Left renal cortex interstitium (tissue), 4 donors: ENCODE measurements at places on chromosomes 2 and 18.

- no peak for DNase-seq
These were observed 20.6 kb upstream of the HAAO start for GRCh38 chr2:42812899-42813479.

DNA sequence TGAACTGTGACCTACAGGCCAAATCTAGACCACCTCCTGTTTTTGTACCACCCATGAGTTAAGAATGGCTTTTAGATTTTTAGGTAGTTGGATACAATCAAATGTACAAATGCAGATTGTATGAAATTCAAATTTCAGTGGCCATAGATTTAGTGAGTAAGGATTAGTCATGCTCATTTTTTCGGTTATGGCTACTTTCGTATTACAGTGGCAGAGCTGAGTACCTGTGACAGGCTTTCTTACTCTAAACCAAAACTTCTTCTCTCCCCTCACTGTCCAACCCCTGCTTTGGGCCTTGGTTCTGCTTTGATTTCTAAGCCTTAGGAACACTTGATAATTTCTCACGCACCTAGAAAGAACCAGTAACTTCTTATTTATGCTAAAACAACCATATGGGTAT lies 82.1 kb downstream of the CDC42EP3 start:
- no peak for DNase-seq

- no peak for DNase-seq
These were observed 60.1 kb downstream of the GBX2 start for GRCh38 chr2:236107942-236108625.

GRCh38 chr2:196750291-196750923 lies 49.1 kb downstream of the GTF3C3 start:
- no peak for DNase-seq

GRCh38 chr18:44713435-44713834 lies 32.7 kb downstream of the SETBP1 start:
- no peak for DNase-seq

DNA sequence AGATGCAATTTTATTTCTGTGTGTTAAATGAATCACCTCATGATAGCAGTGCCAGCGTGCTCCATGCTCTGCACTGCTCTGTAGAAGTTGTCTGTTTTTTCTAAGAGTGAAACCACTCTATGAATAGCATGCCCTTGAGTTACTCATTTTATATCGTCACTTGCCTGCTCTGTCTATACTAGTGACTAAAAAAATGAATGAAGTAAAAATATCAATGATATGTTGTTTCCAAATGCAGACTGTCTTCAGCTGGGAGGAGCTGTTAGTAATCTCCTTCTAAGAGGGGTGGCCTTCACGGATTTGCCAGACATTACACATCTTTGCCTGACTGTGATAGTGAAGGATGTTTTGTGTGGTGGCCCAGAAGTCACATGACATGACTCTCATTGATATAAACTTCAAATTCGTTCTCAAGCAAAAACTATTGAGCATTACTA lies 852.1 kb downstream of the CNTNAP5 start:
- no peak for DNase-seq

DNA sequence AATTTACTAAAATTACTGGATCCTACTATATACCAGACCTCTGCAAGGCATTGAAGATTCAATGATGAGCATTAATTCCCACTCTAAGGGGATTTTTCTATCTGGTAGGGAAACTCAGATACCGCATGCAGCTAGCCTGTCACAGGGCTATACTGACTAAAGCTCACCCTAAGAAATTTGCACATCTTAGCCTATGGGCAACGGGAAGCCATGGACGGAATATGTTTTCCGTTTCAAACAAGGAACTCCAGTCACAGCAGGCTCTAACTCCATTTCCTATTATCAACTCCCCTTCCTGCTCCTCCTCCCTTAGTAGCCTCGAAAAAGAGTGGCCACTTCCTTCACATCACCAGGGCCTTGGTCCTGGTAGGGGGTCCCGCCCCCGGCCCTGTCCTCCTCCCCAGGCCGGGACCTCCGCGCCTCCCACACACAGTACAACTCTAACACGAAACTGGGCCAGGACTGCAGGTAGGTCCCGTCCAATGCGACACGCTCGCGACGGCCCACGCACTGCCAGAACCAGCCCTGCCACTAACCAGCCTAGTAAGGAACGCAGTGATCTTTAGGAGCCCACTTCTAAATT lies 659 bp upstream of the COX5B start:
- DNase-seq = peak; percentile 19

- DNase-seq = no peak
These were observed 222.7 kb downstream of the CD226 start for GRCh38 chr18:69725009-69725408.

DNA sequence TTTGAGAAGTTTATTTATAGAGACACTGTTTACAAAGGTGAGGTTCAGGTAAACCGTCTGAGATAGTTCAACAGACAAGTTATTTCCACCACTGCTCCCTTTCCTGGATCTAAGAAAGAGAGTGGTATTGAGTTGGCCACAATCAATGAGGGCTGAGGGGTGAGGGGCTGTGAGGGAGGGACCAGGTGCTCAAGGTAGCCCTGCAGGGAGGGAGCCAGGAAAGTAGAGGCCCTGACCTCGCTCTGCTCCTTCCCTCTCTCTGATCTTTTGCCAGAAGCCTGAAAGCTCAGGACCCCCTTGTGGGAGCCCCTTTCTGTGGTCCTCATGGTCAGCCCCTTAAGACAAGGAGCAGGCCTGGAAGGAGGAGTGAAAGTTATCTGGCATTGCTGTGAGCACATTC lies 29.8 kb downstream of the COL4A3 start:
- no peak for DNase-seq

GRCh38 chr2:61109291-61109690 lies 43.6 kb downstream of the SANBR start:
- DNase-seq = no peak

DNA sequence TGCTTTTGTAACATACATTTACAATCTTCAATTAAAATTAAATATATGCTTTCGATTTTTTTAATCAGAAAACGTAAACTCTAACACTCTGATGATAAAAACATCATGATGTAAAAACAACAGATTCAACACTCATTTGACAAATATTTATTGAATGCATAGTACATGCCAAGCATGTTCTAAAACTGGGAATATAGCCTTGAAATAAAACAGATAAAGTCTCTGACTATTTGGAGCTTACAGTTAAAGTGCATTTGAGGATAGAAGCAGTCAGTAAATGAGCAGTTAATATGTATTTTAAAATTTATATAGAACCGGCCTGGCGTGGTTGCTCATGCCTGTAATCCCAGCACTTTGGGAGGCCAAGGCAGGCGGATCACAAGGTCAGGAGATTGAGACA lies 47.8 kb downstream of the TMX3 start:
- no peak for DNase-seq

- DNase-seq = peak; percentile 13
These were observed 34.1 kb downstream of the SOCS6 start for GRCh38 chr18:70322928-70323327.

- DNase-seq = no peak
These were observed 96.5 kb downstream of the XIRP2 start for GRCh38 chr2:166984797-166985196.

GRCh38 chr2:2672249-2672648 lies 341.2 kb upstream of the MYT1L start:
- no peak for DNase-seq

DNA sequence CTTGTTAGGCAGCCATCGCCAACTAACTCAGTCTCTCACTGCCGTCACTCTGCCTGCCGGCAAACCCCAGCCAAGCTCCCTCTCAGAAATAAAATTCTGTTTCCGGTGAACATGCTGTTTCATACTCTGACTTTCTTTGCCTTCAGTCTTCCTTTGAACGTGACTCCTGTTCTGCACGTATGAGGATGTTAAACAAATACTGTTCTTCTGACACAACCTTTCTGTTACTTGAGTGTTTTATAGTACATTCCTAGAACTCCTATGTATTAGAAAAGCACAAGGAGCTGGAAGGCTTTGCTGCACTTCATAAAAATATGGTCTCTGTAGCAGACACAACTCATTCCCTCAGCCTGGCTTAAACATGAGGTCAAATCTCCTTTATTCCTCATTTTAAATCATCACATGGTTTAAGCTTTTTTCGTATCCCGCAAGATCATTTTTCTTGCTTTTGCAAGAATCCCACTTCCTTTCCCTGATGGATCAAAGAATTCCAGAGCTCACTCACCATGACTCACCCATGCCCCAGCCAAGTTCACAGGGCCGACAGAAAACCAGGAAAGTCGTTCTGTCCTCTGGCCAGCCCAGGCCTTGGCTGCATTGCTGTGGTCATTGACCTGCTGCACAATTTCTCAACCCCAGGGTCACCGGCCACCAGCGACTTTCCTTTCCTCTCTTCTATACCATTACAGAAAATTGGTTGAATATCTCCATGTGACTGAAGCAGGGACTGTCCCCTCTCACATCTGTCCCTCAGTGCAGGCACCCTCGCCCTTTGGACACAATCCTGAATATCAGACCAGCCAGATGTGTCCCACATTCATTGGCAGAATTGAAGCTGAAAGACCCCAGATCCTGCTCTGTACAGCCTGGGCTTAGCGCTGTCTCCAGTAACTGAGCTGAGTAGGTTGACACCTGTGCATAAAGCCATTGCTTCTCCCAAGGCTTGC lies 183.1 kb upstream of the ARL4C start:
- no peak for DNase-seq

- no peak for DNase-seq
These were observed 7.7 kb upstream of the ARID5A start for GRCh38 chr2:96528700-96529375.

GRCh38 chr2:98020992-98021713 lies 25.4 kb upstream of the TMEM131 start:
- no peak for DNase-seq

- DNase-seq = no peak
These were observed 41.6 kb upstream of the RAB31 start for GRCh38 chr18:9666548-9666947.

DNA sequence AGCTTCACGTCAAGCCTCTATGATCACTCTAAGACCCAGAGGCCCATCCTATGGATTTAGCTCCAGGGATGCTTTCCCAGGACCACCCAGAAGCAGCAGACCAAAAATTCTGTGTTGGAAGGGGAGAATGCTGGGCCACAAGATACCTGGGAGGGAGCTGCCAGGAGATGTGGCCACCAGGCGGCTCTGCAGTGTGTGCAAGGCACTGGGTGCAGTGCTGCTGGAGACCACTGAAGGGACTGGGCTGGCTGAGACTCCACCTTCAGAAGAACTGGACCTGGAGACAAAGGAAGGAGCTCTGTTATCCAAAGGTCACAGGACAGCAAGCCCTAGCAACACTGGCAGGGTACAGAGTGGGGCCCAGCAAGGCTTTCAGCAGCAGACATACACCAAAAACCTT lies 34.0 kb downstream of the KANSL3 start:
- DNase-seq = no peak

GRCh38 chr2:33131749-33132148 lies 185.0 kb downstream of the LTBP1 start:
- no peak for DNase-seq

- no peak for DNase-seq
These were observed 282.0 kb downstream of the DPP10 start for GRCh38 chr2:114724454-114724853.

- DNase-seq = peak; percentile 80
These were observed 78.8 kb upstream of the ATP8B1 start for GRCh38 chr18:57881818-57882413.

- DNase-seq = no peak
These were observed 17.9 kb downstream of the STK17B start for GRCh38 chr2:196153480-196153879.

DNA sequence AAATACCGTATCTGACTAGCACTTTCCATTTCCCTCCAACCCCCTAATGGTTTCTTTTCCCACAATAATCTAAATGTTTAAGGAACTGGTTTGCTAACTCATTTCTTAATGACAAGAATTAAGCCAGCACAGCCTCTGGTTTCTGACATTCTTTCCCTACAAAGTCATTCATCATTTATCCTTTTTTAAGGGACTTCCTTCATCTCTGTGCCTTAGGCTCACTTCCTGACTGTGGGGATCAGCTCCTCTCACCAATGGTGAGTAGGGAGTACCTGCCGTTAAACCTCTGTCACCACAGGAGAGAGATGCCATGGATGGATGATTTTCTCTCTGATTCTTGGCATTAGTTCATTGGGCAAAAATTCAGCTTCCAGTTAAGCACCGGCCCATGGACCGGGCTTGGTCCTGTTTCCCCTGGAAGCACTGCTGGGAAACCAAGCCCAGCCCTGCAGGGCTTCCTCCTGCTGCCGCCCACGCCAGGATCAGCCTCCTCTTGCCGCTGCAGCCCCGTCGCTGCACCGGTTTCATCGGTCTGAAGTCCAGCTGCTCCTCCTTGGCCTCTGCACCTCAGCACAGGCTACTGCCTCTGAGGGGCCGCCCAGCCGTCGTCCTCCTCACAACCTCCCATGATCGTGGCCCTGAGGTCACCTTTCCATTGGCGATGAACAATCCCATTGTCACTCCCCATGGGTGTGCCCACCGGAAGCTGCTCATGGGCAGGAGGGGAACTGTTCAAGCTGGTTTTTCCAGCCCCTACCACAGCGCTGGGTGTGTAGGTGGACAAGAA lies 64.0 kb upstream of the ZNF516 start:
- DNase-seq = no peak

DNA sequence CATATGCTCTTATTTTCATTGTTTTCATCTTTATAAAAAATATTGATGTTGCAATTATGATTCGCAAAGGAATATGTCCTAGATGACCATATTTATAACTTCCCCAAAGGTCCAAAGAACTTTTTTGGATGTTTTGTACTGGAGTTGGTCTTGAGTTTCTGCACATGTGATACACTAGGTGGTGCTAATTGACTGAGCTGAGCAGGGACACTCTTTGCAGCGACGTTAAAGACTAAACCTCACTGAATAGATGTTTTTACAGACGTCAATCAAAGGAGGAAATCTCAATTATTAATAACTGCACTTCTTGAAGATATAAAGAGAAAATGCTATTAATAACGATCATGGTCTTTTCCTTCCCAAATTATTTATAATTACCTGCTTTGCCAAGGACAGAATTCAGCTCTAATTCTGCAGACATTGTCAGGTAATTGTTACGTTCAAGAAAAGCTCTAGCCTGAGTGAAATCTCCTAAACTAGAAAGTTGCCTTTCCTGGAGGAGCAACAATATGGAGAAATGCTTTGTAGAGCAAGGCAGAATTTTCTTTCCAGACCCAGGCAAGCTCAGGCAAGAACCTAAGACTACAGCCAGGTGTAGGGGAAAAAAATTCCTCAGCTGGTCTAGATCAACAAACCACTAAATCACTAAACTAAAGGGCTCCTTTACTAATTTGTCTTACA lies 119.3 kb upstream of the RBBP8 start:
- no peak for DNase-seq

GRCh38 chr18:55001394-55002024 lies 42.2 kb upstream of the CCDC68 start:
- no peak for DNase-seq
